ENCODE measurements at places on chromosomes 12 and 14.
A peak's percentile ranks its signal among the peaks of the same experiment; 100 is the strongest.

DNA sequence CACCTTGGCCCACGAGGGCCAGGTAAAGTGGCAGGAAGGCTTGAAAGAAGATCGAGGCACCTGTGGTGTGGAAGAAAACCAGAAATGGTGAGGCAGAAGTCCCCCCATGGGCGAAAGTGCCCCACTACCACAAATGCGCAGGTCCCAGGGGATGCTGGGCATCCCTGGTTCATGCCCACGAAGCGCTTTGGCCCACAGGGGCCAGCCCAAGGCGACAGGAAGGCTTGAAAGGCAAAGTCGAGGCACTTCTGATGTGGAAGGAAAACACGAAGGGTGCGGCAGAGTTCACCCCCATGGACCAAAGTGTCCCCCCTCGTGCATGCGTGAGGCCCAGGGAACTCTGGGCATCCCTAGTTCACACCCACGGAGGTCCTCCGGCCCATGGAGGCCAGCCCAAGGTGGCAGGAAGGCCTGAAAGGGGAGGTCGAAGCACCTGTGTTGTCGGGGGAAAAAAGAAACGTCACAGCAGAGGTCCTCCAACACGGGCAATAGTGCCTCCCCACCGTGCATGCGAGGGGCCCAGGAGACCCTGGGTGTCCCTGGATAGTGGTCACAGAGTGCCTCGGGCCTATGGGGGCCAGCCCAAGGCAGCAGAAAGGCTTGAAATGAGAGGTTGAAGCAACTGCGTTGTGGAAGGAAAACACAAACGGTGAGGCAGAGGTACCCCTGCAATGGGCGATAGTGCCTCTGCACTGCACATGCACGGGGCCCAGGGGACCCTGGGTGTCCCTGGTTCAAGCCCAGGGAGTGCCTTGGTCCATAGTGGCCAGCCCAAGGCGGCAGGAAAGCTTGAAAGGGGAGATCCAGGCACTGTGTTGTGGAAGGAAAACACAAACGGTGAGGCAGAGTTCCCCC lies 373.9 kb downstream of the ALG10 start:
- peak; percentile 35 for DNase-seq

DNA sequence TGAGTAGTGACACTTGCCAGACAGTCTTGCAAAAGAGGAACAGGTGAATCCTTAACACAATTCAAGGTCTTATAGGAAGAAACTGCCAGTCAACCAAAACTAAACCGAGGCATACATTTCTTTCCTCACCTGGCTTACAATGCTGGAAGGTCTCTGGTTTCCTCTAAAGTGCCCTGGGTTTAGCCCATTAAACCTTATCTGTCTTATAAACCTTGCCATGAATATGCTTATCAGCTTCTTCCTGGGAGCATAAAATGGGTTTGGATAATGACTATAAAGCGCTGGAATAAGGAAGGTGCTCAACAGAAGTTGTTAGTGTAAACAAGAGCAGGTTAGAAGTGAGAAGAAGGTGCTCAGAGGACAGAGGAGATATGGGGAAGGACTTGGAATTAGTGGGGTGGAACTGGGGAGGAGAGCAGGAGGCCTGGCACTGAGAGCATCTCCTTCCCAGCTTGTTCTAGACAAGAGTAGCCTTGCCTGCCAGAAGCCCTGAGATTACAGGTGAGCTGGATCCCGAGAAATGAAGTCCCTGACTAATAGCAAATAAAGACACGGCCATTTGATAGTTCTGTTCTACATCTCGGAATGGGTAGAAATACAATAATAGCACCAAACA lies 14.1 kb upstream of the GPRC5A start:
- no peak for DNase-seq

- no peak for DNase-seq
Observed at GRCh38 chr12:64253356-64253755, 31.3 kb upstream of the KICS2 start.

DNA sequence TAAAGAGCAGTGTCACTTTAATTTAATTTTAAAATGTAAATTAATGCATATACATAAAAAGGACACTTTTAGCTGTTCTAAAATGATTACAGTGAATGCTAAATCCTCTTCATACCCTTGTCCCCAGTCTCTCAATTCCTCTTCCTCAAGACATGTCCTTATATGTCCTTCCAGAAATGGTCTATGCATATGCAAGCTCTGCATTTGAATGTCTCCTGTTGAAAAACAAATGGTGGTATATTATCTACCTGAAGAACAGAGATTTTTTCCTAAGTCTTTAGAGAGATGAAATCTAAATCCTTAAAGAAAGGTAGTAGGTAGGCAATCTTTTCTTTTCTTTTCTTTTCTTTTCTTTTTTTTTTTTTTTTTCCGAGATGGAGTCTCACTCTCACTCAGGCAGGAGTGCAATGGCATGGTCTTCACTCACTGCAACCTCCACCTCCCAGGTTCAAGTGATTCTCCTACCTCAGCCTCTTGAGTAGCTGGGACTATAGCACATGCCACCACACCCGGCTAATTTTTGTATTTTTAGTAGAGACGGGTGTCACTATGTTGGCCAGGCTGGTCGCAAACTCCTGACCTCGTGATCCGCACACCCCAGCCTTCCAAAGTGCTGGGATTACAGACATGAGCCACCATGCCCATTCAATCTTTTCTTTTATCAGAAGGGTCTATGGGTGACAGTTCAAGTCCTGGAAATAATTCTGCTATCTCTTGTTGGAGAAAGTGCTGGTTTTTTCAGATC lies 180.5 kb downstream of the PRKCH start:
- DNase-seq, result no peak

- no peak for DNase-seq
Observed at GRCh38 chr14:65000898-65001591, 14.3 kb downstream of the FNTB start.

DNA sequence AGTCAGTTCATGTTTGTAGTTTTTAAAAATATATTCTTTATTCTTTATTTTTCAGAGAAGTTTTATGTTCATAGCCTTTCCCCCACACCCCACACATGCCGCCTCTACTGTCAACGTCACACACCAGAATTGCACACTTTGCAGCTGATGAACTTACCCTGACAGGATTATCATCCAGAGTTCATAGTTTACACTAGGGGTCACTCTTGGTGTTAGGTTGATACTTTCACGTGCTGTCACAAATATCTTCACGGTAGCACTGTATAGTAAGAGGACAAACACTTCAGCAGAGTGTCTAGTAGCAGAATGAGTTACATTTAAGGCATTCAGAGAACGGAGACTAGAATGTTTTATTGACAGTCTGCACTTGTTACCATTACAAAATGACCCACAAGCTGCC lies 5.1 kb downstream of the DPPA3 start:
- no peak for DNase-seq

DNA sequence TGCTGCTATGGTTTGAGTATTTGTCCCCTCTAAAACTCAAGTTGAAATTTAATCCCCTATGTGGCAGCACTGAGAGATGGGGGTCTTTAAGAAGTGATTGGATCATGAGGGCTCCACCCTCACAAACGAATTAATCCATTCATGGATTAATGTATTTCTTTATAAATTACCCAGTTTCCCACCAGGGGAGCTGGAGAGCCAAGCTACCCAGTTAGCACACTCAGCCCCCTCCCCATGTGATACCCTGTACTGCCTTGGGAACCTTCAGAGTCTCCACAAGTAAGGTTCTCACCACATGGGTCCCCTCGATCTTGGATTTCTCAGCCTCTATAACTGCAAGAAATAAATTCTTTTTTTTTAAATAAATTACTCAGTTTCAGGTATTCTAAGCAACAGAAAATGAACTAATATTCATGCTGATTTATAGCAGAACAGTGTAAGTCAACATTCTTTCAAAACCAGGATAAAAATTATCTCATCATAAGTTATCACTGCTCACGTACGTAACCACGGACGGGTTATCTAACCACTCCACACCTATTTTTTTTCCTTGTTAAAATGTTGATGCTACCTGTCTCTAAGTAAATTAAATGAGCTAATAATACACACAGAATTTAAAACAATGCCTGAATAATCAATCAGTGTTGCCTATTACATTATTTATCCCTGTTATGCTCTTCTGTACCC lies 3.6 kb downstream of the NAP1L1 start:
- DNase-seq, result no peak

GRCh38 chr12:91289906-91290305 lies 107.3 kb upstream of the DCN start:
- DNase-seq, result no peak

GRCh38 chr14:21033133-21033698 lies 1.4 kb downstream of the RNASE13 start:
- no peak for DNase-seq

- DNase-seq, result no peak
Observed at GRCh38 chr12:132686825-132687210, 324 bp downstream of the POLE start.

DNA sequence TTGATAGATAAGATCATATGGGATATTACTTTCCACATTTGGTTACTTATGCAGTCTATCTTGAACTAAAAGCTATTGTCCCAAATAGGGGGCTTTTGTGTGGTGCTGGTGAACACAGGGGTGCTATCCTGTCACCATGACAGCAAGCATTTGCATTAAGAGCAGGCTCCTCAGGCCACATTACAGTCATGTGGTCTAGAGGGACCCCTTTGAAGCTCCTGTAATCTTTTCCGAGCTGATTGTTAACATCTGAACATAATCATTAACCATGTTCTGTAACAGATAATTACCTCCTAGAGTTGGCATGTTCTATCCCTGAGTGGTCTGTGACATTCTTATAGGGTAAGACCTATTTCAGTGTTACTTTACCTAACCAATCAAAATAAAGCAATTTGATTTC lies 178.8 kb downstream of the KTN1 start:
- no peak for DNase-seq

DNA sequence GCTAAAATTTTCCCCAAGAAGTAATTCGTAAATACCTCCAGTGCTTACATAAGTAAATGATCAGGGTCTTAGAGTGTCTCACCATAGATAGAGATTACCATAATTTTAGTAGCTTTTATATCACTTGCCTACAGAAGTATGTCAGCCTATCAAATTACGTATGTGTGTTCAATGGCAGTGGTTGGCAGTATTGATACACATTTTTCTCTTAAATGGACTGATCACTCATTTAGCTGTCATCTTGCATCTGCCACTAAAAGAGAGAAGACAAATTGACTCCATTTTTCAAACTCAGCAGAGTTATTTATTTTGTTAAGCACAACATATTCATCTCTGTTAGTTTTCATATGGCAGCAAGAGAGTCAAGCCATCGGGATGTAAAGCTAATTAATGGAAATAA lies 413.1 kb upstream of the CLEC14A start:
- DNase-seq, result no peak

GRCh38 chr12:113485330-113485729 lies 13.7 kb upstream of the LHX5 start:
- DNase-seq, result no peak

GRCh38 chr12:66500091-66500490 lies 178.8 kb downstream of the GRIP1 start:
- no peak for DNase-seq

- DNase-seq, result no peak
Observed at GRCh38 chr12:3530548-3530947, 39.5 kb downstream of the PRMT8 start.

DNA sequence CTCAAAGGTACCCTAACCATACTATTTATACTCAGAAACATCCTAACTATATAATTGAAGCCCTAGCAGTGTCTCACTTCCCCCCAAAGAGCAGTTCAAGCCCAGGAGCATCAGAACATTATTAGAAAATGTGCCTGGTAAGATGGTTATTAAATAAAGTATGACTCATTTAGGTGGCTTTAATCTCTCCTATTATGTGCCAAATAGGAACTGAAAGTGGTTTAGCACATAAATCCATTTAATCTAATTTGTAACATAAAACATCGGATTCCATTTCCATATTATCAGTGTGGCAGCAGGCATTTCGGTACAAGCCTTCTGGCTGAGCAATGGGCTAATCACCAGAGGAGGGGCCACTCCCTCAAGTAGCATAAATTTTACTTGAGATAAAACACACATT lies 395.2 kb upstream of the TMTC1 start:
- DNase-seq, result no peak

GRCh38 chr14:29895591-29896083 lies 32.0 kb downstream of the PRKD1 start:
- no peak for DNase-seq

- no peak for DNase-seq
Observed at GRCh38 chr12:81461163-81461562, 298.0 kb downstream of the PPFIA2 start.

Measured in naive thymus-derived CD8-positive, alpha-beta T cell (primary cell).